ENCODE measurements at places on chromosomes 3 and 15.

GRCh38 chr15:27842526-27842925 is 256.6 kb downstream of the OCA2 start:
- DNase-seq: no peak

- no peak for DNase-seq
These were observed 187.7 kb downstream of the THSD4 start for GRCh38 chr15:71302861-71303410.

GRCh38 chr15:53564647-53565046 is 194.8 kb downstream of the WDR72 start:
- no peak for DNase-seq

- no peak for DNase-seq
These were observed 19.1 kb downstream of the HSPBAP1 start for GRCh38 chr3:122774564-122774963.

DNA sequence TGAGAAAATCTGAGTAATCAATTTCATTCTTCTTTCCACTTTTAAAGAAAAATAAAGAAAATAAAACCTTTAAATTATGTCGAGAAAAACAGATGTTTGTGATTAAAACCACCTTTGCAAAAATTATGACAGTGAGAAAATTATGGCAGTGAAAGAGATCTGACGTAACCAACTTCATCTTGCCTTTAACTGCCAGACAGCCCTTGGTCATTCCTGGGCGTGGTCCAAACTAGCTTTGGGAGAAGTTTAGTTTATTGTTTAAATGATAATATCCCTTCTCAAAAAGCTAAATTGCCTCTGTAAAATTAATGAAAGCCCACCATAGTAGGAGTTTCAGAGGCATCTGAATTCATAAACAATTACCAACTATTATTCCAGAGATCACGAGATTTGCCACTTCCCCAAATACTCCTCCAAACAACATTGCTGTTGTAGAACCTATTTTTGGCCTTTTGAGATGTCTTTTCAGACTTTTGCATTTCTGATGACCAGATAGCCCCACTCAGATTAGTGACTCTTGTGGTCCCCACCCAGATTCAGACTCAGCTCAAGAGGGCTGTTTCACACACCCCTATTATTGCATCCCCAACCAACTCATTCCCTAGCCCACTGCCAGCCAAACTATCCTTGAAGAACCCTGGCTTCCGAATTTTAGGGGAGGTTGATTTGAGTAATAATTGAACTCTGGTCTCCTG is 664.4 kb upstream of the CBLB start:
- DNase-seq: peak; percentile 4

DNA sequence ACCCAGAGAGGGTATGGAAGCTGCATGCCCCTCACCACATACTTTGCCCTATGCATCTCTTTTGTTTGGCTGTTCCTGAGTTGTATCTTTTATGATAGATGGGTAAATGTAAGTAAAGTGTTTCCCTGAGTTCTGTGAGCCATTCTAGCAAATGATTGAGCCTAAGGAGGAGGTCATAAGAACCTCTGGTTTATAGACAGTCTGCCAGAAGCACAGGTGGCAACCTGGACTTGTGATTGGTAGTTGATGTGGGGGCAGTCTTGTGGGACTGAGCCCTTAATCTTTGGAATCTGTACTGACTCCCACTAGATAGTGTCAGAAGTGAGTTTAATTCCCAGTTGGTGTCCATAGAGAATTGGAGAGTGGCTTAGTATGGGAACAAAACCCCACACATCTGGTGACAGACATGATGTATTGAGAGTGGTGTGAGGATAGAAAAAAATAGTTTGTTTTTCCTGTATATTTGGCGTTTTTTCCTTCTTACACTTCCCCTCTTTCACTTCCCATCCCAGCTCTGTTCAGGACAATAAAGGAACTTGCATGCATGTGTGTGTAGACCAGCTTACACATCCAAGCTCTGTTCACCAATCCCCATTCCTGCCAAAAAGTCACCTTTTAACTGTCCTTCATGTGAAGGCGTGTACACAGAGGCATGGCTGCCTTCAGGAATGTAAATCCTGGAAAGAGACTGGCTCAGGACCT is 38.1 kb upstream of the SPPL2A start:
- no peak for DNase-seq

DNA sequence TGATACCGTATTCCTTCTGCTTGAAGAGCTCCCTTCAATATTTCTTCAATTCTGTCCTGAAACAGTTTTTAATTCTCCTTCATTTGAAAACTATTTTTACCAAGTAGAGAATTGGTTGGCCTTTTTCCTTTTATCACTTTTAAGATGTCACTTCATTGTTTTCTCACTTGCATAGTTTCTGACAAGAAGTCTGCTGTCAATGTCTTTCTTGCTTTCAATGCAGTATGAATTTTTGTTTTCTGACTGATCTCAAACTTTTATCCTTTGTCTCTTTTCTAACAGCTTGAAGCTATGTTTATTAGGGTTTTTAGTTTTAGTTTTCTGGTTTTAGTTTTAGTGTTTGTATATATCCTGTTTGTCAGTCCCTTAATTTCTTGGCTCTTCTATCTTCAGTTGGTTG is 364.8 kb upstream of the TPRG1 start:
- DNase-seq: no peak

DNA sequence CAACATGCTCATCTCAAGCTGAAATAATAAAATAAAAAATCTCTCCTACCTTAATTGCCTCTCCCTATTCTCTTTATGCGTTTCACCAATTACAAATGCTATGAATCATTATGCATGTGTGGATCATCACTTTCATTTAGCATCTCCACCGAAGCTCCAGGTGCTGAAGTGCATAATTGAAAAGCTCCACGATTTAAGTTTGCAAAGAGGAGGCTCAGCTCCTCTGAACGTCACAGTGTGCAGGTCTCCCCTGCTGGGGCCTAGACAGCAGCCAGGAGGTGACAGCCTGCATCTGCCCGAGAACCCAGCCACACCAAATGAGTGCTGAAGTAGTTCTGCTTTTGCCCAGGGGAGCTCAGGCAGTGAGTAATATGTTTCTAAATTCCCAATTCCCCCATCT is 60.5 kb upstream of the GLCE start:
- DNase-seq: no peak

GRCh38 chr3:48798998-48799397 is 48.7 kb downstream of the PRKAR2A start:
- DNase-seq: no peak

- DNase-seq: no peak
These were observed 64.0 kb upstream of the RASGRF1 start for GRCh38 chr15:79154483-79155135.

- DNase-seq: no peak
These were observed 23.3 kb upstream of the ATP1B3 start for GRCh38 chr3:141853081-141853601.

GRCh38 chr15:41435037-41435786 is 18.3 kb downstream of the RTF1 start:
- DNase-seq: no peak

- no peak for DNase-seq
These were observed 272.9 kb upstream of the CTDSPL start for GRCh38 chr3:37588758-37589157.

- no peak for DNase-seq
These were observed 683.3 kb upstream of the CADM2 start for GRCh38 chr3:84275532-84275931.

DNA sequence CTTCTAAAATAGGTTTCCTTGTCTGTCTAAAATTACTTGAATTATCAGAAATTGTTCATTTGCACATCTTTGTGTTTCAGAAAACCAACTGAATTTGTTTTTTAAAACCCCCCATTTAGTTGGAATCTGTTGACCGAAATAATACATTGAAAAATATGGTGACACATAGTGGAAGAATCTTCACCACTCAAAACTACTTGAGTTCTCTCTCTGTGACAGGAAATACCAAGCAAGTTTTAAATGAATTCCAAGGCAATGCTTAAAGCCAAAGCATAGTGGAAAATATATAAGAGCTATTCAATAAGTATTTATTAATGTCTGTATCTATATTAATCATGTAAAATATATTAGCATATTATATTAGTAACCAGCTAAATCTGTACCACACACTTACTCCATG is 224.9 kb upstream of the COL8A1 start:
- no peak for DNase-seq

GRCh38 chr3:133931084-133931483 is 35.4 kb upstream of the RAB6B start:
- DNase-seq: no peak

GRCh38 chr3:64715211-64715982 is 27.6 kb upstream of the ADAMTS9 start:
- no peak for DNase-seq

DNA sequence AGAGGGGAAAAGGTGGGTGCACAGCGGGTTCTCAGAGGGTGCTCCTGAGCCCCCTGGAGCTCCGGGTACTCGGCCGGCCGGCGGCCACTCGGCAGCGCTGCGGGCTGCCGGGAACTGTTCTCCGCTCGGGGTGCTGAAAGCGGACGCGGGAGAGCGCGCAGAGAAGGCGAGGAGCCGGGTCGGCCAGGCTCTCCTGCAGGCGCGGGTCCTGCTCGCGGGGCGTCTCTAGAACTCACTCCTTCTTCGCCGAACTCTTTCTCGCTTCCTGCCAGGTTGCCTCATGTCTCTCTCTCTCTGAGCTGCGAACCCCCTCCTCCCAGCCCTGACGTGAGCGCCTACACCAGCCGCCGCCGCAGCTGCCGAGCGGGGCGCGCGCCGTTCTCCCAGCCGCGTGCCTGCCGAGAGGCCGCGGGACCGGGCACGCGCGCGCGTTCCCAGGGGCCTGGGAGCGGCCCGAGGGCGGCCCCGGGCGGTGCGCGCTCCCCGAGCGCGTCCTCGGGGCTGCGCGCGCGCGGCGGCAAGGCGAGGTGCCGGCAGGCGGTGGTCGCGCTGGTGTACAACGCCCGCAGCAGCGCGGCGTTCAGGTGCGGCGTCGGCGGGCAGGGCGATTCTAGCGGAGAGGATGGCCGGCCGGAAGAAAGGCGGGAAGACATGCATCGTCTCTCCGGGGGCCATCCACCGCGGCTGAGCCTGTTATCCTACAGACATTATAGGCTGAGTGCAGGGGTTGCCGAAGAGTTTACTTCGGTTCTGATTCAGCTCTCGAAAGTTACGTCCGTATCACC is at the start of gene PEX5L:
PEX5L (minus strand) TSS at position 267 of the 785 bp plus-strand sequence. CDS start 338 bp downstream, outside the sequence.
- DNase-seq: peak; percentile 84

DNA sequence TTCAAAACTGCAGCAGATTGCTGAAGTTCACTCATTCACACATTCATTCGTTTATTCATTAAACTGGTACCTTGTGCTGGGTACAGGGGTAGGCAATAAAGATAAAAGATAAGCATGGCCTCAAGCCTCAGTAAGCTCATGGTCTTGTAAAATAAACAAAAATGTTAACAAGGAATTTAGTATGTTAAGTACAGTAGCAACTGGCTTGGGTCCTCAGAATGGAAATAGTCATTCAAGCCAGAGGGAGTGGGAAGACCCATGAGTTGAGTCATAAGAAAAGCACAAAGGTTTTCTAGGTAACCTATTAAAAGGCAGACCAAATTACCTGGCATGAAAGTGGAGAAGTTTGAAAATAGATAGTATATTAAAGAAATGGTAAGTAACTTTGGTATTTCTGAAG is 163.3 kb downstream of the CDIN1 start:
- no peak for DNase-seq

DNA sequence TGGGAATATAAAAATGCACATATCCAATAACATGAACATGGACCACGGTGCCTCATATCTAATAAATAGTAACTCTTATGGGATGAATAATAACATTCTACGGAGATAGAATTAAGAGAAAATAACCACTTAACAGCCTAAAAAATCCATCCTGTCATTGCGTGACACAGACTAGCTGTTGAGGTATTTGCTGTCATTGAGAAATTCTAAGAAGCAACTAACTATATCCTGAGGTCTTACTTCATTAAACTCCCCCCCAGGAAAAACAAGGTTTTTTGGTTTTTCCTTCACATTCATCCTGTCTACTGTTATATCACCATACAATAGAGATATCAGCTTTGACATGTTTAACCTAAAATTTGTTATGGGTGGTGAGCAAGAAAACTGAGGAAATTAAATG is 14.3 kb downstream of the CEP152 start:
- no peak for DNase-seq

DNA sequence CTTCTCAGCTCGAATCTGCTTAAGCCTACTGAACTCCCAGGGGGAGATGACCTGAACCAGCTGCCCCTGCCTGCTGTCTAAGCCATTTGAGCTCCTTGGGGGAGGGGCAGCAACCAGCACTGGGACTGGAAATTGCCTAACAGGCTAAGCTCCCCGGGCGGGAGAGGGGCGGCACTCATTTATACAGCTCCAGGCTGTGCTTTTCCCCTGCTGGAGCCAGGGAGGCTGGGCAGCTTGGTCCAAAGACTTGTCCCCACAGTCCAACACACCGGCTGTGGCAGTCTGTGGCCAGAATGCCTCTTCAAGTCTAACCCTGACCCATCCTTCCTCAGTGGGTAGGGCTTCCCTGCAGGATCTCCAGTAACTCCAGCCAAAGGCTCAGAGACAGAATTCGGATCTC is 1241.5 kb downstream of the ROBO2 start:
- DNase-seq: no peak

DNA sequence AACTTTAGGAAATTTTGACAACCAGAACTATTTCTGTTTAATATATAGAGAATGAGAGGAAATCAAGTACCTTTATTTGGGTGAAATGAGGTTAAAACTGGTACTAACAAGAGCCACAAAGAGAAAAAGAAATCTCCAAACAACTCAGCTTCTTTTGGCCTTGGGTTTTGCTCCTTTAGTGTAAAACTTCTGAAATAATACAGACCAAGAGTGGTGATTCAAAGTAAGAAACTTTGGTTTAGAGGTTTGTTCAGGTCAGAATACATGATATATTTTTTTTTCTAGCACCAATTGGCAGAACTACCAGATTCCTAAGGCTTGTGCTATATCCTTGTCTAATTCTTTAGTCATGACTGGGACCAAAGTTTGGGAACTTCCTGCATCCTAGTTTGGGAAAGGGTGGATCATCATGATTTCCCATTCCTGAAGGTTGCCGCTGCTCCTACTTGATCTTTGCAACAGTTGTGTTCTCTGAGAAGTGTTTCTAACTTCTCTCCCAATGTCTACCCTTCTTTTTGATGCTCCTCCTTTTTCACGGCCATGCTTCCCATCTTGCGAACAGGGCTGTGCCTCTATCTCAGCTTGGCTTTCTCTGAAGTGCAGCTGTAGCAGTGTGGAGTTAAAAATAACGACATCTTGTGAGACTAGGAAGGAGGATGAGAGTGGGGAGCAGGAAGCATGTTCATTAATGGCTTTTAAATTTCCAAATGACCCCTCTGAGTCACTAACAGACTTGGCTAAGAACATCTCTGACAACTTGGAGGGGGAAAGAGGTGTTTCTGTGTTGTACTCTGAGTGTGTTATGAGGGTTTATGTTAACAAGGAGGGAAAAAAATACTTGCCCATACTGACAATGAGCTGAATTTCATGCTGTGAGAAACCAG is 87.7 kb downstream of the KCNAB1 start:
- no peak for DNase-seq

Data from activated CD4-positive, alpha-beta T cell treated with anti-CD3 and anti-CD28 coated beads, Interleukin-2, amount 10 ng/mL, durations not matched to agents 24 days and 14 days (primary cell).